ENCODE measurements at places on chromosomes 5 and 9.
A peak's percentile ranks its signal among the peaks of the same experiment; 100 is the strongest.

DNA sequence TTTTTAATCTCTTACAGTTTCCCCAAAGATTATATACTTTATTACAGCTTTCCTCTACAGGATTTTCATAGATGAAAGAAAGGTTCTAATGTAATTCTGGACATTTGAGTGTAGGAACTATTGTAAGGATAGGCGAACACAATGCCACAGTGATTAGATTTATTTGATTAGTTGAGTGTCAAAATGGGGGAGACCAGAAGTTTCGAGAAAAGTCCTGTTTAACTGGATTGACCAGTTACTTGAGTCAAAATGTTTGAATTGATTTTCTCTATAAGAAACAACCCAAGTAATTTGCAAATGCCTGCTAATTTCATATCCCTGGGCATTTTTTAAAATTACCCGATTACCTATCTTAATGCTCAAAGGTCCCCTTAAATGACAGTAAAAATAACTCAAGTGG, 50.6 kb downstream of the SMARCA2 start:
- no peak for DNase-seq

GRCh38 chr9:26745111-26745510, 147.5 kb downstream of the CAAP1 start:
- no peak for DNase-seq

GRCh38 chr9:128702949-128703615, 779 bp downstream of the PKN3 start:
- DNase-seq: no peak

DNA sequence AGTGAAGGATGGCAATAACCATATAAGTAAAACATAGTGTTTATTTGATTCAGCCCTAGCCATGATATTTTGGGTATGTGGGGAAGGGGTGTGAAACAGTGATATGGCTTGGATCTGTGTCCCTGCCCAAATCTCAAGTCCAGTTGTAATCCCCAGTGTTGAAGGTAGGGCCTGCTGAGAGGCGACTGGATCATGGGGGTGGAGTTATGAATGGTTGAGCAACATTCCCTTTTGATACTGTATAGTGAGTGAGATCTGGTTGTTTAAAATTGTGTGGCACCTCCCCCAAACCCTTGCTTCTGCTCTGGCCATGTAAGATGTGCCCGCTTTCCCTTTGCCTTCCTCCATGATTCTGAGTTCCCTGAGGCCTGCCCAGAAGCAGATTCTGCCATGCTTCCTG, 1804.6 kb downstream of the MAT2B start:
- no peak for DNase-seq

- peak; percentile 3 for DNase-seq
Observed at GRCh38 chr9:135215571-135216161, 128.2 kb downstream of the OLFM1 start.
